ENCODE measurements at places on chromosomes 13 and 19.

DNA sequence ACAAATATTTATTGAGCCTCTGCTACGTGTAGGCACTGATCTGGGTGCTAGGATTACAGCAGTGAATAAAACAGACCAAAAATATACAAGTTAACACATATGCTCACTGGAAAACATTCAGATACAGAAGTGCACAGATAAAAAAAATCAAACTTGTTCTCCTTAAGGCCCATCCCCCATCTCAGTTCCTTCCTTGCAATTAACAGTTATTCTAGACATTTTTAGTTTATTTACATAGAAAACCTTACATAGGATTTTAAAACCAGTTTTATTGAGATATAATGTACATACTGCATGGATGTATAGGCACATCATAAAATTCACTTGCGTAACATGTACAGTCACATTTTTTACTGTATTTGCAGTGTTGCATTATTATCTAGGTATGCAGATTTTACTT is 36.5 kb upstream of the HMGB1 start:
- no peak for DNase-seq

GRCh38 chr19:34932494-34932893 is 5.8 kb downstream of the ZNF30 start:
- DNase-seq, result no peak

DNA sequence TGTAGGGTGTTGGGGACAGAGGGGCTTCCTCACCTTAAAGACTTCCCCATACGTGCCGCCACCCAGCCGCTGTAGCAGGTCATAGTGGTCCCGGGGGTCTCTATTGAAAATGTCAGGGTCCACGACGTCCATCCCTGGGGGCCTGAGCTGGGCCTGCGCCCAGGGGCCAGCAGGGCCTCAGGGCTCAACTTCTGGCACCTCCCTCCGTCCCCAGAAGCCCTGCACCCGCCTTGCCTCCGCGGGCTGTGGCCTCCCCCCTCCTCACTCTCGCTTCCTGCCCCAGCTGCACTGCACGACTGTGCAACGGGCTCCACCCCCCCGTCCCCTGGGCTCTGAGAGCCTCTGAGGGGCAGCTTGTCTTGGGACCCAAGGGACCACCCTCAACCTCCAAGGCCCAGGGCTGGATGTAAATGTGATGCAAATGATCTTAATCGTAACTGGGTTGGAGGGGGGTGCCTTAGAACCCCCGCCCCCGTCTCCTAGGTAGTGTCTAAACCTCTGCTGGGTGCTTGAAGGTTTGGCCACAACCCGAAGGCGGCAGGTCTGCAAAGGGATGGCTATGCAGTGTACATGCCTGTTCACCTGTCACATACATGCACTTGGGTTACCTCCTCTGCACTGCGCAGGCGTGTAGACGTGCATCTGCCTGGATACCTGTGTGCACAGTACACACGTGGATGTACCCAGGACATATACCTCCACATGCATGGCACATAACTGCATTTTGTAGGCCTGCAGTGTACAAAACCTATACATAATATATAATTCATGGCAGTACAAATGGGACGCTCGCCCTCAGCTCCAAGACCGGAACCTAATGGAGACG is at the start of gene MAP4K1:
MAP4K1 (minus strand) TSS at position 190 of the 826 bp plus-strand sequence; CDS start at position 132, 58 bp downstream.
- DNase-seq, result peak; percentile 73

- no peak for DNase-seq
Observed at GRCh38 chr13:113903912-113904311, 40.0 kb upstream of the GAS6 start.

DNA sequence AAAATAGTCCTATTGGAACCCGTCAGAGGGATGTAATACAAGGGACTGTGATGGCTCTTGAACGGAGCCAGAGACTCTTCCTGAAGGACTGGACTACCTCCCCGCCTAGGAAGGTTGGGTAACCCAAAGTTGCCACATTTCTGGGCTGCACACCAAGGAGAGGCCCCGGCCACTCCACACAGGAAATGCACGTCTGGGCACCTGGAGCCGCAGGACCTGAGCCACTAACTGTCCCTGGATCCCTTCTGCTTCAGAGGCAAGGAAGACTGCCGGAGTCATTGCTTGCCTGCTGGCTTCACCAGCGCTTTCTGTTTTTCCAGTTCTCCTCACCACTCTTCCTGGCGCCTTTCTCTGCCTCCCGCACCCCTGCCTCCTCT is 1.2 kb upstream of the FLT1 start:
- no peak for DNase-seq

GRCh38 chr19:45125975-45126493 is 33.1 kb downstream of the PPP1R37 start:
- peak; percentile 65 for DNase-seq

- no peak for DNase-seq
Observed at GRCh38 chr19:19774354-19775033, 41.6 kb upstream of the ZNF14 start.

DNA sequence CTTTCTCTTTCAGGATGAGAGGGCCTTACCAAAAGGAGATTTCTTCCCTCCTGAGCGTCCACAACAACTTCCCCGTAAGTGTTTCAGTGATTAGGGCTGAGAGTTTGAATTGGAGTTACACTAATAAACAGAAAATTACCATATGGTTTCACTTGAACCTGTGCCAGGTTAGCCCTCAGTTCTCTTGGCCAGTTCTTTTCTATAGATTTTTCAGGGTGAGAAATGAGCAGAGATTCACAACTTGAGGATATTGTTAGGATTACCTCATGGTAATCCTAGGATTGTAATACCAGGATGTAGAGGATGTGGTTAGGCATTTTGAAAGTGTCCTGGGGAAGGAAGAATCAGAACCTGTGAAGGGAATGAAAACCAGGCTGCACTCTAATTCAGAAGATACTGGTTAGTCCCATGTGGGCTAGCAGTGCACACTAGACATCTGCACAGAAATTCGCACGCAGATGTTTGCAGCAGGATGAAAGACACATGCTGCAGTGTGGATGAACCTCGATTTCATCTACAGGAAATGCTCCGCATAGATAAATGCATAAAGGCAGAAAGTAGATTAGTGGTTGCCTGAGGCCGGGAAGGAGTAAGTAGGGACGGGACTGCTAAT is 24.1 kb downstream of the HNRNPM start:
- no peak for DNase-seq

GRCh38 chr19:19527371-19527656 is 1.4 kb upstream of the YJEFN3 start:
- DNase-seq, result no peak

GRCh38 chr13:38173403-38173802 is 176.2 kb upstream of the UFM1 start:
- no peak for DNase-seq

GRCh38 chr13:80870186-80870585 is 529.3 kb upstream of the SPRY2 start:
- no peak for DNase-seq

GRCh38 chr13:67369895-67370660 is 139.9 kb upstream of the PCDH9 start:
- DNase-seq, result no peak

DNA sequence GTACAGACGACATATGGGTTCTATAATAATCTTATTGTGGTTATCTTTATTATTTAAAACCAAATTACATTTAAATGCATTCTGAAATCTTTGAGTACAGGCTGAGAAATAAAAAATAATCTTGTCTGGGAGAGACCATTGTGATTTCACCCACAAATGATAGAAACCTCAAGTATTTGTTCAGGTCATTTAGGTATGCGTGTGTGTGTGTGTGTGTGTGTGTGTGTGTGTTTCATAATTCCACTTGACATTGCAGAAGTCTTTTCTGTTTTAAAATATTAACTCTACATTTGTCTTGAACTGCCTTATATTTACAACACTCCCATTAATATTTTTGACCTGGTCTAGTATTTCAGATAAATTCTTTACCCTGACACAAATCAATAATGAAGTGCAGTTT is 126.9 kb downstream of the SPRY2 start:
- DNase-seq, result no peak

DNA sequence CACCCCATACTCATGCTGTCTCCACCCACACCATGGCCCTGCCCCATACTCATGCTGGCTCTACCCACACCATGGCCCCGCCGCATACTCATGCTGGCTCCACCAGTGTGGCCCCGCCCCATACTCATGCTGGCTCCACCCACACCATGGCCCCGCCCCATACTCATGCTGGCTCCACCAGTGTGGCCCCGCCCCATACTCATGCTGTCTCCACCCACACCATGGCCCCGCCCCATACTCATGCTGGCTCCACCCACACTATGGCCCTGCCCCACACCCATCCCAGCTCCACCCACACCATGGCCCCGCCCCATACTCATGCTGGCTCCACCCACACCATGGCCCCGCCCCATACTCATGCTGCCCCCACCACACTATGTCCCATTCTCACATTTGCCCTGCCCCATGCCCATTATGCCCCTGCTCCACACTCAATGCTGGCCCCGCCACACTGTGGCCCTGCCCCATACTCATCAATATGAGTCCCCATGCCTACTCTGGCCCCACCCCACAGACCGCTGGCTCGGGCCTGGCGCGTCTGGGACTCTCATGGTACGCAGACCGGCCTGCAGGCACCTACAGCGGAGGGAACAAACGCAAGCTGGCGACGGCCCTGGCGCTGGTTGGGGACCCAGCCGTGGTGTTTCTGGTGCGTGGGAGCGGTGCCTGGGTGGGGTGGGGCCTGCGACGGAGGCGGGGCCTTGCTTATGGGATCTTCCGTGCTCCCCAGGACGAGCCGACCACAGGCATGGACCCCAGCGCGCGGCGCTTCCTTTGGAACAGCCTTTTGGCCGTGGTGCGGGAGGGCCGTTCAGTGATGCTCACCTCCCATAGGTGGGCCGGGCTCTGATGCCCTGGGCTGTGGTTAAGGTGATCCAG is 3.7 kb upstream of the ARHGAP45 start:
- DNase-seq, result no peak

- DNase-seq, result no peak
Observed at GRCh38 chr13:84686458-84686857, 804.2 kb upstream of the SLITRK1 start.

- no peak for DNase-seq
Observed at GRCh38 chr19:1629256-1629808, 23.1 kb downstream of the TCF3 start.

DNA sequence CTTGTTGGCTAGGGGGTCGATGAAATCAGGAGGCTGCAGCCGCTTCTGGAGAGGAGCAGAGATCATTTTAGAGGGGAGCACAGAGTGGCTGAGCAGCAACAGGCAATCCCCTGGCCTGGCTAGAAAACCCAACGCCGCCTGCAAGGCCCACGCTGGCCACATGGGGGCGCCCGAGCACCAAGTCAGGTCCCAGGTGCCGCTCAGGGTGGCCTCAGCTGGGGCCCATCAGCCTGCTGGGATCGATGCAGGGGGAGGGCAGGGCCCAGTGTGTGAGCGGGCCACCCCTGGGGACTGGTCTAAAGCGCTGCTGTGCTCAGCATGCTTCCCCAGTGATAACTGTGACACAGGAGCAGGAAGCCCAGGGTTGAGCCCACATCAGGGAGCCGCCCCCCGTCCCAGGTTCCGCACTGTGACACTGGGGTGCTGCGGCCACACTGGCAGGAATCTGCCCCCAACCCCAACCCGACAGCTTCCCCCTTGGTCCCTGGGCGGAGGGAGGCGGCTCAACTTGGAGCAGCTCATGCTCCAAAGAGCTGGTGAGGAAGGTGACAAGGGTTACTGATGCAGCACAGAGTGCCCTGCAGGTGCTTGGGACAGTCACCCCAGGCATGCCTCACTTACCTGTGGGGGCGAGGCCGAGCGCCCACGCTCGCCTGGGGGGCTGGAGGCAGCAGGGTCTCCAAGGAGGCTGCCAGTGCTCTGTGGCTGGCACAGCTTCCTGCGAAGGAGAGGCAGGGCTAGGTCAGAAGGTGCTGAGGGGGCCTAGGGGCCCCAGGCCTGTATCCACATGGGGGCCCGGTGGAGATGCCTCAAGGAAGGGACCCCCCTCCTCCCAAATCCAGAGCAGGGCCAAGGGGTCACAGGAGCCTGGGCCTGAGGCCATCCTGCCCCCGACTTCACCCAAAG is 13.3 kb upstream of the ISYNA1 start:
- DNase-seq, result peak; percentile 91

DNA sequence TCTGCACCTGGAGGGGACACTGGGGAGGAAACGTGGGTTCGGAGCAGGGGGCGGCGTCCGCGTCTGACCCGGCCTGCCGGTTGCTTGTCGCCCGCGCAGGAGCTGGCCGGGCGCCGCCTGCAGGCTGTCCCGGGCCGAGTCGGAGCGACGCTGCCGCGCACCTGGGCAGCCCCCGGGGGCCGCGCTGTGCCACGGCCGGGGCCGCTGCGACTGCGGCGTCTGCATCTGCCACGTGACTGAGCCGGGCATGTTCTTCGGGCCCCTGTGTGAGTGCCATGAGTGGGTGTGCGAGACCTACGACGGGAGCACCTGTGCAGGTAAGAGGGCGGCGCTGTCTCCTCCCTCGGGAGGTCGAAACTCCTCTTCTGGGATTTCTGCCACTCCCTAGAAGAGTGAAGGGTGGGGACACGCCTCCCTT is 1.3 kb downstream of the ITGBL1 start:
- no peak for DNase-seq

- no peak for DNase-seq
Observed at GRCh38 chr13:50060718-50061117, 45.5 kb downstream of the KCNRG start.

DNA sequence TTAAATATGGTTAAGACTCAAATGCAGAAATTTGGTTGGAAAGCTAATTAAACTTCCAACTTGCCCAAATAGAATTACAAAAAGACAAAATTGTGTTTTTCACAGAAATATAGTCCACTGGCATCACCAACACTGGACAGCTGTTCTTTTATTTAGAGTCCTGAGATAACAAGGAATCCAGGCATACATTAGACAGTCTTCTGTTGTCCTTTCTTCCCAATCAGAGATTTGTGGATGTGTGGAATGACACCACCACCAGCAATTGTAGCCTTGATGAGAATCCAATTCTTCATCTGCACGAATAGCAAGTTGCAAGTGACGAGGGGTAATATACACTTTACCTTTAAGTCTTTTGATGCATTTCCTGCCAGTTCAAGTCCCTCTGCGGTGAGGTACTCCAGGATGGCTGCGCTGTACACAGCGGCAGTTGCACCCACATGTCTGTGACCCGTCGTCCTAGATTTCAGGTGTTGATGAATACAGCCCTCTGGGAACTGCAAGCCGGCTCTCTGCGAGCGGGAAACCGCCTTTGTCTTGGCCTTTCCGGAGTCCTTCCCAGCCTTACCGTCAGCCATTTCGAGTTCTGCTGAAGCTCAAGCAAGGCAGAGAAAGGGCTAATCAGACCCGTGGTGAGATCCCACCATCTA is 14.7 kb downstream of the UBAC2 start:
- peak; percentile 61 for DNase-seq

Measured in activated gamma-delta T cell treated with Interleukin-2 at 50 U/mL for 16 hours (primary cell).